Left renal cortex interstitium (tissue), 4 donors: ENCODE measurements at places on chromosomes 11 and 22.
A peak's percentile ranks its signal among the peaks of the same experiment; 100 is the strongest.

DNA sequence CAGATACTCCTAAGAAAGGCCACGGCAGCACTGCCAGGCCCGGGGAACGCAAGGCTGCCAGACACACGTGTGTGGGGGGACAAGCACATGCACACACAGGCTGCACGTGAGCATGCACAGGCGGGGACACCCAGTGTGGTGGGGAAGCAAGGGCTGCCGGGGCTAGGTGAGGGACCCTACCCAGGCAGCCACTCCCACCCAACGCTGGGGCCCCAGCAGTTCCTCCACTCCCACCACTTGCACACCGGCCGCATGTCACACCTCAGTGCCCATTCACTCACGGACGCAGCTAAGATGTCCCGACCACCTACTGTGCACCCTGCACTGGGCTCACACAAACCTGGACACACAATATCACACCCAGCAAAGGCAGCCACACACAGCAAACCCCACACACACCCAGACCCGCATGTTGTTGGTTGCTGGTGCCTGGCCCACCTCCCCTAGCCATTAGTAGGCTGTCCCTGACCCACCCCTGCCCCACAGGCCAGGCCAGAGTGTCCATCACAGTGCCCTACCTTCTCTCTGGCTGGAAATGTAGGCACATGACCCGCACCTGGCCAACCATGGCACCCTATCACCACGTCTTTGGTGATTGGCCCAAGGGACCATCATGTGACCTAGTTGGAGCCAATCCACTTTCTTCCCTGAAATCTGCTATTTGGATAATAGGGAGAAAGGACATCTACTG lies 8.8 kb downstream of the SSTR3 start:
- no peak for DNase-seq

- no peak for DNase-seq
Measured at GRCh38 chr11:69816671-69817070, 2.5 kb downstream of the FGF3 start.

DNA sequence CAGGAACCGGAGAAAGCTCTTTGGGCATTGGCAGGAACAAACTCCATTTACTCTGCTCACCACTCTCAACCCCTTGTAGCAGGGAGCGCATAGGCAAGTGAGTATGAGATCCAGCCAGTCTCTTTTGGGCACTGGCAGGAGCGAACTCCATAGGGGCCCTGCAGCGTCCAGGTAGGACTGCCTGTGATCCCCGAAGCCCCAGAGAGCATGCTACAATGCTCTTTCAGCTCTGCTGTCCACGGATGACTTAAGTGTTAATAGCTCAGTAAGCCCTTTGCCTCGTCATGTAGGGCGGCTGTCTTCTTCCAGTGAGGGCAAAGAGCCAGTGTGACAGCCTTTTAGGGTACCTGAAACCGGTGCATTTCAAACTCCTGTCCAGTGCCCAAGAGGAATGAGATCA lies 1525.6 kb upstream of the RAG2 start:
- no peak for DNase-seq

DNA sequence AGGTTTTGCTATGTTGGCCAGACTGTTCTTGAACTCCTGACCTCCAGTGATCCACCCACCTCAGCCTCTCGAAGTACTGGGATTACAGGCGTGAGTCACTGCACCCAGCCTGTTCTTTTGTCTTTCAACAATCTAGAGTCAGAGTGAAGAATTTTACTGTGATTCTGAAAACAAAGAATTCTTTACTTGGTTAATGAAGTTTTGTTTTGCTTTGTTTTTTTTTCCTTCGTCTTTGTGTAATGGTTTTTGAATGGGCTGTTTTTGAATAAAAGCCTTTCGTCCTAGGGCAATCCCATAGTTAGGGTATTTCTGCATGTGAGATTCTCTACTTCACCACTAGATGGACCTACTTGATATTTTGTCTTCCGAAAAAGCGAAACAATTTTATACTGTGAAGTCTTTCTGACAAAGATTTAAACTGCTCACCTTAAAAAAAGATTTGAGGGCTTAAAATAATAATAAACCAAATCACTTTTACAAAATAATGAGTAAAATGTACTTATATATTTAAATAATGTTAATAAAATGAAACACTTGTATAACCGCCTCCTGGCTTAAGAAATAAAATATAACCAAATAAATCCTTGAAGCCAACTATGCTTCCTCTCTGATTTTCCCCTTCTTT lies 43.4 kb upstream of the SC5D start:
- no peak for DNase-seq

DNA sequence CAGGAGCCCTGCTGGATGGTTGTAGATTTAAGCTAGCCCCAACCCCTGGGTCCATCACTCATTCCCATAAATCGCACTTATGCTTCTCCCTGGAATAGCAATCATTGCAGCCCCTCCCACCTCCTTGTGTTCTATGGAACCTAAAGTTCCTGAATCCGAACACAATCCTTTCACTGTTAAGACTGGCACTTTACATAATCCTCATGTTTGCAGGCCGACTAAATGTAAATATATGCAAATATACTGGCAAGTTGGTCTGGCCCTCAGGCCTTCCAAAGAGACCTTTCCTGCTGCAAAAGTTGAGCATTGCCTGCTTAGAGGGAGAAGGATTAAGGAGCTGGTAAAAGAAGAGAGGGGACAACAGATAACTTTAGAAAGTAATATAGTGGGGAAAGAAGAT lies 892.9 kb downstream of the OPCML start:
- DNase-seq, result no peak

DNA sequence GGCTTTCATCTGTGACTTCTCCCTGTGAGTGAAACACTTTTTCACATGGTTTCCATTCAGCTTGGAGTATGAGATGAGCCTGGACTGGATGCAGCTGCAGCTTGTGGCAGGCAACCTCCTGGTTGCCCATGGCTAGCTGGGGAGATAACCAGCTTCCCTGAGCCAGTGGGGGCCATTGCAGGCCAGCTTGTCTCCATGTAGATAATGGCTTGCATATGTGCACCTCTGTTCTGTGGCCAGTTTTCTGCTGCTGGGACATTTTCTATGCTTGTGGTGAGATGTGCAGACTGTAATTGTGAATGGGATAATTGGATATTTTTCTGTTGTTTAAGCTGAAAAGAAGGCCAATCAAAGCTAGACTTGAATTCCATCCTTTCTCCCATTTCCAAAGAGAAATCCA lies 38.5 kb downstream of the INSC start:
- DNase-seq, result no peak

DNA sequence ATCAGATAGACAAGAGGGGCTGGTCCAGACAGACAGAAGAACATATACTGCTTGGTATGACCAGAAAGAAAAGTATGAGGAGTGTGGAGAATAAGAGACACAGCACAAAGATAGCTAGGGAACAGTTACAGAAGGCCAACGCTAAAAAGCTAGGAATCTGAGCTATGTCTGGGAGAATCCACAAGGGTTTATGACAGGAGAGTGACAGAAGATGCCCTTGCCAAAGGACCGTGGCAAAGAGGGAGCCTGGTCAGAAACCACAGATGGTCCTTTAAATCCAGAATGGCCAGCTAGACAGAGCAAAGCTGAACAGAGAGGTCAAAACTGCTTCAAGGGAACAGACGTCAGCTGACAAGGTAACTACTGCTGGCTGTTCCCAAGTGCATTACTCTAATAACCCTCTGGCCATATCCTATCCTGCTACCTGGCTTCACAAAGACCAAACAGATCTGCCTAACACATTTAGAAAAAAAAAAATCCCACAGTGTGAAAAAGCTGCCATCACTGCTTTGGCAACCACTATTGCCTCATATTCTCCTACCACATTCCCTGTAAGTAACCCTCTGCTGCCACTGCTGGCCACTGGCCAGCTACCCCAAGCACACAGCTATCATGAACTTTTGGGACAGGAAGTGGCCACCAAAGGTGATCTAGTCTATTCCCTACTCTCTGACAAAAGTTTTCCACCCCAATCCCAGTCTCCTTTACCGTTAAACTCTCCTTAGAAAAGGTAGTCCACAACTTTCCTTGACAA lies 7.3 kb downstream of the SERGEF start:
- no peak for DNase-seq

DNA sequence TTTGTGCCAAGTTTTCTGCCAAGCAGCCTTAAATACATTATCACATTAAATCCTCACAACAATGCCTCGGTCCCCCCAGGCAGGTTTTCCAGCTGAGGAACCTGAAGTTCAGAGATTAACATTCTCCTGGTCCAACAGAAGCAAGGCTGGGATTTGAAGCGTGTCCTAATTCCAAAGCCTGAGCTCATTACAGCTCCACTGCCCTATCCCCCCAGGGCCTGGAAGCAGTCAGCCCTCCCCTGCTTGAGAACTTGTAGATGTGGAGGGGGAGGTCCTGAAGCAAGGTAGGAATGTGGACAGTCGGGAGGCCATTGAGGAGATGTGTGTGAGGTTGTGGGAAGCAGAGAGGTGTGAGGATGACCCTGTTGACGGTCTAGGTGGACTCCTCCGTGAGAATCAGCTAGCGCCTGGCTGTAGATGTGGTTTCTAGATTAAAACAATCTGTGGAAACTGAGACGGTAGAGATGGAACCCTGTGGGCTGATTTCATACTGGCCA lies 8.1 kb downstream of the GRAMD1B start:
- no peak for DNase-seq

DNA sequence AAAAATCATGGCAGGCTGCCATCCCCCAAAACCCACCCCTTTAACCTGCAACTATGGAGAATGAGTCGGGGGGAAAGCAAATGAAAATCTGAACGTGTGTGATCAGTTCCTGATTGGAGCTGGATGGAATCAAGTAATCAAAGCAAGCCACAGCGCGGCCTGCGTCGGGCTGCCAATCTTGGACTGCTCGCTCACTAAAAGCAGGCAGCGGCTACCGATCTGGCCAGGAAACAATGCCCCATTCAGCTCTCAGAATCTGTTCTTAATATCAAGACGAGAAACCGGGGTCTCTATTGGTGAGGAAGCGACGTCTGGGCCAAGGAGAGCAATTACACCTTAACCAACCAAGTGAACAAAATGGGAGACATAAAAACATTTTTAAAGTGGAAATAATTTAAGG lies 472.2 kb downstream of the SOX6 start:
- DNase-seq, result no peak

DNA sequence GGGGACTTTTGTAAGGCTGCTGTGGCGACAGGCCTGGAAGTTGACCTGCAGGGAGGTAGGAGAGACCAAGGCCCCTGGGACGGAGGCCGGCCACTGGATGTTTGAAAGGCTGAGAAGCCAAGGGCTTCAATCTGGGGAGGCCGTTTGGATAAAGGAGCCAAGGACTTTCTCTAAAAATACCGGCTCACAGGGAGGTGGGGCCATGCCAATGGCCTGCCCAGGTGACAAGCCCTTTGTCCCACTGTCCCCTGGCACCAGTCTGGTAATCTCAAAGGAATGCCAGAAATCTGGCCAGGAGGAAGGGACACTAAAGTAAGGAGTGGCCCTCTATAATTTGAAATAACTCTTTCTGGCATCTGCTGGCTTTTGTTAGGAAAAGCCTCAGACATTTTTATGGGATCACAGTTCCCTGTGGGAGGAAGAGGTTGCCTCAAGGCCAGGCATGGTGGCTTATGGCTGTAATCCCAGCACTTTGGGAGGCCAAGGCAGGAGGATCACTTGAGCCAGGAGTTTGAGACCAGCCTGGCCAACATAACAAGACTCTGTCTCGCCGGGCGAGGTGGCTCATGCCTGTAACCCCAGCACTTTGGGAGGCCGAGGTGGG lies 1.9 kb upstream of the CHKA start:
- no peak for DNase-seq

GRCh38 chr11:126176853-126177470 lies 34.5 kb downstream of the RPUSD4 start:
- DNase-seq, result no peak

DNA sequence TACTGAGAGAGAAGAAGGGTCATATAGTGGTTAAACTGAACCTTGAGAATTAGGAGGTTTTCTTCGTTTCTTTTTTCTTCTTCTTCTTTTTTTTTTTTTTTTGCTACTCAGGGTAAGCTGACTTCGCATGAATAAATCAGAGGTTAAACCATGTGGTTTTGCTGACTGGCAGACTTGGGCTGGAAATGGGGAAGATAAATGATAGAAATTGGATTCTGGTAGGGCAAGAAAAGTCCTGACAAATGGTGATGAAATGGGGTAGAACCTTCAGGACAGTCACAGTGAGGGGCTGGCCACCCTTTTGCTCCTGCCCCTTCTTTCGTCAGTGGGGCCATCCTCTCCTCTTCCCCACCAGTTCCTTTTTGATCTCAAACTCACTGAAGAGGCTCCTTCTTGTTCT lies 1.6 kb upstream of the SWAP70 start:
- no peak for DNase-seq

DNA sequence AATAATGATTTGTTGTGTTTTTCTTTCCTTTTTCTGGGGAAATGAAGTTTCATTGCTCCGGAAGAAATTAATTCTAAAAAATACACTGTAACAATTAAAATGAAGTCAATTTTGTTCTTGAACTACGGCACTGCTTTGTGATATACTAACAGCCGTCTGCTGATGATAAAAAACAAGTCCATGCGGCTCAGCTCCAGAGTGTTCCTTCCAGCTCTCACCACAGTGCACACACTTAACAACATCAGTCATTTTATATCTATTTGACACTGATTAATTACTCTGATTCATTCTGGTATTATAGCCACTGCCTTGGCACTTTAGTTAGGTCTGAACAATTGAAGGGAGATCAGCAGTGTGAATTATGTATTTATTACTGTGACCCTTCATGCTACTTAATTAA lies 97.4 kb upstream of the SLC6A5 start:
- DNase-seq, result no peak

DNA sequence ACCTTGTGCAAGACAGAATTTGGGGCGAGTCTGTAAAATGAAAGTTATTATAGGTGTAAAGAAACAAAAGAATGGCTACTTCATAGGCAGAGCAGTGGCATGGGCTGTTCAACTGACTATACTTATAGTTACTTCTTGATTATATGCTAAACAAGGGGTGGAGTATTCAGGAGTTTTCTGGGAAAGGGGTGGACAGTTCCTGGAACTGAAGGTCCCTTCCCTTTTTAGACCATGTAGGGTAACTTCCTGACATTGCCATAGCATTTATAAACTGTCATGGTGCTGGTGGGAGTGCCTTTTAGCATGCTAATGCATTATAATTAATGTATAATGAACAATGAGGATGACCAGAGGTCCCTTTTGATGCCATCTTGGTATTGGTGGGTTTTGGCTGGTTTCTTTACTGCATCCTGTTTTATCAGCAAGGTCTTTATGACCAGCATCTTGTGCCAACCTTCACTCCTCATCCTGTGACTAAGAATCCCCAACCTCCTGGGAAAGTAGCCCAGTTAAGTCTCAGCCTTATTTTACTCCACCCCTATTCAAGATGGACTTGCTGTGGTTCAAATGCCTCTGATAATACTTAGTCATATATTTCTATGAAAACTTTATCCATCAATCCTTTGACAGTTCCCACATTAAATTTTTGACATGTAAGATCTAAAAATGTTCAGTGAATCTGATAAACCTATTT lies 118.6 kb downstream of the ARHGAP42 start:
- DNase-seq, result no peak

- no peak for DNase-seq
Measured at GRCh38 chr11:34910817-34911216, 5.4 kb downstream of the APIP start.

GRCh38 chr22:43745783-43746356 lies 66.2 kb downstream of the EFCAB6 start:
- DNase-seq, result no peak

DNA sequence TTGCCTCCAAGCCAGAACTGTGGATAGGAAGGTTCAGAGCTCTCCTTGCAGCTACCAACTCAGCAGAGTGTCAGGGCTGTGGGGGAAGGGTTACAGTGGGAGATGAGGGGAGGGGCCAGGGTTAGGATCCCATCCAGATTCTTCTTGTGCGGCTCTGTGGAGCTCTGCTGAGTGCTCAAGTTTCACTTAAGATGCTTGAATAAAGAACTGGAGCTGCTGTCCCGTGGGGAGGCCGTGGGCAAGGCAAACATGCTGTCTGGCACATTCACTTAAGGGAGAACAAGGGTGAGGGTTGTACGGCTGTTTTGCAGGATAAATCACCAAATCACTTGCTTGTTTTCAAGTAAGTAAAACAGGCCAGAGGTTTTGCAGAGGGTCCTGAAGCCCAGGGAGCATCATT lies 197.1 kb downstream of the FAM76B start:
- peak; percentile 8 for DNase-seq
